Trophoblast cell (in vitro differentiated cells and primary cell): ENCODE measurements at places on chromosomes 13 and 19.
A peak's percentile ranks its signal among the peaks of the same experiment; 100 is the strongest.

- DNase-seq = no peak
Measured at GRCh38 chr13:74129500-74130191, 4.6 kb downstream of the KLF12 start.

DNA sequence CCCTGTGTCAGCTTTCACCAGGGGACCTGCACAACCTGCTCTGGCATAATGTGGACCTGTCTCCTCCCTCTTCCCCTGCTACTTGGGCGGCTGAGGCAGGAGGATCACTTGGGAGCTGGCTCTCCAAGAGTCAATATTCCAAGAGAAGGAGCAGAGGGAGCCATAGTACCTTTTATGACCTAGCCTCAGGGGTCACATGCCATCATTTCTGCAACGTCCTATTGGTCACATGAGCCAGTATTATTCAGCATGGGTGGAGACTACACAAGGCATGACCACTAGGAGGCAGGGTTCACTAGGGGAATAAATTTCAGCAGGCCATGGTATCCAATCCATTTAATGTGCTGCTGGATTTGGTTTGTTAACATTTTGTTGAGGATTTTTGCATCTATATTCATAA lies 12.0 kb upstream of the SHFL start:
- DNase-seq = no peak

GRCh38 chr19:54708781-54709180 lies 15.5 kb upstream of the KIR3DL3 start:
- no peak for DNase-seq

DNA sequence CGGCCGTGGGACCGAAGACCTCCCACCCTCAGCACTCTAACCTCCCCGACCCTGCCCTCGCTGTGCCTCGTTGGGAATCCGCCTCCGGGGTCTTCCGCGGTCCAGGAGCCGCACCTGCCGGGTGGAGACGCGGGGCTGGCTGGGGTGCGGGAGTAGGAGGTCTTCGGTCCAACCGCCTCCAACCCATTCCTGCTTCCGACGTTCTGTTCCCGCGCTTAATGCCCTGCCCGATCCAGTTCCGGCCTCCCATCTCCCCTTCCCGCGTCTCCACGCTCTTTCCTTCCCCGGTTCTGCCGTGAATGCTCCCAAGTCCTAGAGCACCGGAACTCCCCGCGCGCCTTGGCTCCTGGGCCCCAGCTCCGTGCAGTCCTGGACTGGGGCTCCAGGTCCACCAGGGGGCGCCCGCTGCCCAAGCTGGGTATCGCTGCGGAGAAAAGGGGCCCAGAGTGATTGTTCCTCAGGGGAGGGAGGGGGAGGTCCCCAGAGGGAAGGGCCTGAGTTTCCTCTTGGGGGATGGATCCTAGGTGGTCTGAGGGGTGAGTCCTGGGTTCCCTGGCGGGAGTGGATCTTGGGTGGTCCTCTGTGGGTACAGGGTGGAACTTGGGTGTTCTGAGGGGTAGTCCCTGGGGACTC lies 14.1 kb upstream of the TNFSF9 start:
- DNase-seq = peak; percentile 96

DNA sequence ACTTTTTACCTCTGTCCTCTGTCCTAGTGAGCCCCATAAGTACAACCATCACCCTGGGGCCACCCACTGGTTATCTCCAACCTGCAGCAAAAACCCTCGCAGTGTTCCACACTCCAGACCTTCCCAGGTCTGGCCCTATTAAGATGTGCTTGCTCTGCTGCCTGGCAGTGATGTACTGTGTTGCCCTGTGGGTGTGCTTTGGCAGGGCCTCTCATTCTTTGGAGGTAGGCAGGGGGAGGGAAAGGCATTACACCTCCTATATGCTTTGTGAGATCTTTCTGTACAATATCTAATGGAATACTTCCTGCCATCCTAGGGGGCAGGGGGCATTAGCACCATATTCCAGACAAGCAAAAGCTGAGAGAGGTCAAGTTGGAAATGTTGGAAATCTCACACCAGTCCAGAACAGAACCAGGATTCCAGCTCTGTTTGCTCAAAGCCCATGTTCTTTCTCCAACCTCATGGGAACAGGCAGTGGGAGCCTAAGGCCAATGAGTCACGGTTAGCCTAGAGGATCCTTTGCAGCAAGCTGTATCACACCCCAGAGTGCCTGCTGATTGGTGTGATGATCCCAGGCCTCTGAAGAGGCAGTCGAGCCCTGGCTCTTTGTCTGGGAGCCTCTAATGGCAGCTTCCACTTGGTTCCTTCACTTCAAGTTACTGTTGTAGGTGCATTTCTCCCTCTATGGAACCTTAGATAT lies 59.7 kb upstream of the UBL3 start:
- peak; percentile 60 for DNase-seq

DNA sequence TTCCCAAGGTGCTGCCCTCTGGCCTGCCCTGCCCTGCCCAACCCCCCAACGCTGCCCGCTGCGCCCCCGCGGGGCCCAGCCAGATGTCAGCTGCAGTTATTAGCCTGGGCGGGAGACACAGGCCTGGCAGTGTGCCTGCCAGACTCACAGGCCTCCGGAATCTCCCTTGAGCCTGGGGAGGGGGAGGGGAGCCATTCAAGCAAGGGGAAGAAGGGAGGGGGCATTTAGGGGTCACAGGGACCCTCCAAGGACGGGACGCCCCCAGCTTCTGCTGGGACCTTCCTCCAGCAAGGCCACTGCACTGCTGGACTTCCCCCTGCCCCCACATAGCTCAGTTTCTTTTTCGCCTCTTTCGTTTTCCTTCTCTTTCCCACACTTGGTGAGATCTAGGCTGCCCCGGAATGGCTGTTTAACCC lies 2.6 kb upstream of the JUNB start:
- no peak for DNase-seq

DNA sequence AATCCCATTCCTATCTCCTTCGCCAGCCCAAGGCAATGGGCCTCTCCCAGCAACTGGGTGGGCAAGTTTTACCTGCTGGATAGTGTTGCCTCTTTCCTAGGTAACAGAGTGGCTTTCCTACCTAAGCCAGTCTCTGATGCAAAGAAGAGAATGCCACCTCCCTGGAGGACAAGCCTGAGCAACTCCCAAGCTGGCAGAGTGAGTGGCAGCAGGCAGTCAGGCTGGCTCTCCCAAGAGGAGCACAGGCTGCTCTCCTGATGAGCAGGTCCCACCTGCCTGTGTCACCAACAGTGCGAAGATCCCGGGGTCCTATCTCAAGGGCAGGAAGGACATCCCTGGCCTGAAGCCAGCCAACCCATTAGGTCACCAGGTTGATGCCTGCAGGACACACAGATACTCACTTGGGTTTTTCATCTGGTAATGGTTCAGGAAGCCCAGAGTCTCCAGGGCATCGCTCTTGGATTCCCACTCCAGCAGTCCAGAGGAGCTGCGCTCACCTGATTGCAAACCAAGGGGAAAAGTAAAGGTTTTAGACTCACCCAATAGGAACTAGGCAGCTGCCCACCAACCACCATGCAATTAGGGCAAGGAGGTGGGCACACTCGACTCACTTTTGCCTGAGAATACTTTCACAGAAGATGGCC lies 5.5 kb upstream of the ECH1 start:
- peak; percentile 89 for DNase-seq

DNA sequence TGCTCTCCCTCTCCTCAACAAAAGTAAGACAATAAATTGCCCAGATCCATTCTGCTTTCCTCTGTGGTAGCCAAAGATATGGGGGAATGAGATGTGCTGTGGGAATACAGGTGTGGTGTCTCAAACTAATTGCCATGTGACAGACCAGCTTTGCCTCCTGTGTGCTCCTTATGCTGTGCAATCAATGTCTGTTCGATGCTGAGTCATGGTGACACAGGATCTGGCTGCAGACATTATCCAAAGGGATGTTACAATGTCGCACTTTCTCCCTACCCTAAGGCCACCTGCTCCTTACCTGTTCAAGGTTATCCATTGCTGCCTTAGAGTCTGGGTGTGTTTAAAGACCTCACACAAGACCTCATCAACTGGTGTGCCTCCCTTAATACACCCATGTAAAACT lies 32.5 kb downstream of the FGF14 start:
- peak; percentile 20 for DNase-seq

DNA sequence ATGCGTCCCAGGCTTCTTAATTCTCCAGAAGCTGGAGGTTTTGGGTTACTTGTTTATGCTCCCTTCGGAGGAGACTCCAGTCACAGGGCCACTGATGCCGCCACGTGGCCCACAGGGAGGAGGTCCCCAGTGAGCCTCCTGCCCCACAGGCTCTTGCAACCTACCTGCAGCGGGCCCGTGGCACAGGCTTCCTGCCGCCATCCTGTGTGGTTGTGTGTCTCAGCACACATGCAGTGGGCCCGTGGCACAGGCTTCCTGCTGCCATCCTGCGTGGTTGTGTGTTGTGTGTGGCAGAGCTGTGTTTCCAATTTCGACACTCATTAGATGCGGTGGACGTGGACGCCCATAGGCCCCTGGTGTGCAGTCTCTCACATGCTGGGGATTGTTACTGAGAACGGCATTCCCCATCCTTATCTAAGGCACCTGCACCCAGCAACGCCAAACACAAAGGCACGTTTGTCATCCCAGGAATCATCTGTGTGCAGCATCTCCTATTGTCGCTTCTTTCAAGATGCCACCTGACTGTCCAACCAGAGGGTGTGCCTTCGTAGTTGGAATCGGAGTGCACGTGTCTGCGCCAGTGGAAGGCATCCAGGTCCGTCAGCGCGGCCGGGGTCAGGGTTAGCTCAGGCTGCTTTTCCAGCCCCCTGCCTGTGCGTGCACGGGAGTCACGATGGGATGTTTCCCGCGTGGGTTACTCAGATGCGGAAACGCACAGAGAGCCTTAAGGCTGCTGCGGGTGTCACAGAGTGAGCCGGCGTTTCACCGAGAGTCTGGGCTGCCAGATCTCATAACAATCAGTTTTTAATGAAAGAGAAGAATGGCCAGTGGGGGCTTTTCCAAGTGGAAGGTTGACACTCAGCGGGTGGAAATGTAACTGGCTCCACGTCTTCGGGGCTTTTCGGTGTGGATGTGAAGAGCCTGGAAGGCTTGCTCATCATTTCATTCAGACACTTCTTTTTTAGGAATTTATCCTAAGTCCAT lies 119.8 kb downstream of the ATP11A start:
- DNase-seq = peak; percentile 88

DNA sequence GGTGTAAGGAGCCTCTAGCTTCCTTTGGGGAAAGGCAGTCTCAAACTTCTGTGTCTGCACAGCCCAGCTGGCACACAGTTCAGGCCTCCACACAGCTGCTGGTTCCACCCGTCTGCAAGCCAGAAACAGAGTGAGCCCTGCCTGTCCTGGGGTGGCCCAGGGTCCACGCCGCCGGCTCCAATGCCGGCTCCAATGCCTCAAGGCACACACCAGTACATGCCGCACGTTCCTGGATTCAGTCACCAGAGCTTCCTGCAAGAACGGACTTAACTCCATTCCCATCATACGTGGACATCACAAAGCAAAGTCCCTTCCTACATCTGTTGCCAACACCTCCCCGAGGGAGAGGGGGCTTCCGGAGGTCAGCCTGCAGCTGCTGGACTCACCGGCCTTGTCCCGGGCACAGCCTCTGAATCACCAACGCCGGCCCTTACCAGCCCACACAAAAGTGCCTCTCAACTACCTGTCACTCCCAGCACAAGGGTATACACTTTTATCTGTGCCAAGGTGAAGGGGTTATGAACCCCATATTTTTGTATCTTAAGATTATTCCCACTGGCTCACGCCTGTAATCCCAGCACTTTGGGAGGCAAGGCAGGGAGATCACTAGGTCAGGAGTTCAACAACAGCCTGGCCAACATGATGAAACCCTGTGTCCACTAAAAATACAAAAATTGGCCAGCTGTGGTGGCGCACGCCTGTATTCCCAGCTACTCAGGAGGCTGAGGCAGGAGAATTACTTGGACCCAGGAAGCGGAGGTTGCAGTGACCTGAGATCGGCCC lies 8.5 kb downstream of the SH3GL1 start:
- DNase-seq = peak; percentile 98

DNA sequence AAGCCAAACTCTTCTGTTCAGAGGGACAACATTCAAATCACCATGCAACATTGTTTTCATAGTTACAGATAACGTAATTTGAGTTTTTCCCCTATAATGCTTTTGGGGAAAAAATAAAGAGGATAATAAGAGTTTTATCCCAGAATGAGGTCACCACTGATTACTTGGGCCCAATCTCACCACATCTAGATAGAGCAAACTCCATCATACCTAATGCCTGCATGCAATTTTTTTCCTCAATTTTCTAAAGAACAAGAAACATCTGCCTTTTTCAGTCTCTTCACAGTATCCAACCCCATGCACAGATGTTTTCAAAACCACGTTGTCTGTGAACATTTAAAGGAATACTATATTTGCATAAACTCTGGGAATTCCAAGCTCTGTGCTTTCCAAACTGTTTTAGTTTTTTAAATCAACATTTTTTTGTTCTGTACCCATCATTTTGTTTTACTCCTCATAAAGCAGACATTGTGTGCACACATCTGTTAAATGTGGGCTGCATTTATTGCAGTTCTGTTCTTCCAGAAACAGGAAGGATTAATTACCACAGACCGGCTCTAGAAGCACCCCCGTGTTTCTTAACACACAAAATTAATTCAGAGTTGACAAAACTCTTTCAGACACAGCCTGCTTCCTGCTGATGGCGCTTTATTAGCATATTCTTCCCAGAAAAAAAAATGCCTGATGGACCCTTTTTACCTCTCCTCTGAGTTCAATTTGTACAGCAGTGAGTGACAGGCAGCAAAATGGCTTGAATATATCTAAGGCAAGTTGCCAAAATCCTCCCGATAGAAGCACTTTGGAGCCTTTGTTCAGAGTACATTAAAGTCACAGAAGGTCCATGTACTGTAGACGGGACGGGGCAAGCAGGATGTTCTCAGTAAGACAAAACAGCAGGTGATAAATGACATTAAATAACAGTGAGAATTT lies 1171.9 kb downstream of the EFNB2 start:
- no peak for DNase-seq

GRCh38 chr13:55440465-55441085 lies 1700.1 kb upstream of the PRR20A start:
- DNase-seq = no peak

DNA sequence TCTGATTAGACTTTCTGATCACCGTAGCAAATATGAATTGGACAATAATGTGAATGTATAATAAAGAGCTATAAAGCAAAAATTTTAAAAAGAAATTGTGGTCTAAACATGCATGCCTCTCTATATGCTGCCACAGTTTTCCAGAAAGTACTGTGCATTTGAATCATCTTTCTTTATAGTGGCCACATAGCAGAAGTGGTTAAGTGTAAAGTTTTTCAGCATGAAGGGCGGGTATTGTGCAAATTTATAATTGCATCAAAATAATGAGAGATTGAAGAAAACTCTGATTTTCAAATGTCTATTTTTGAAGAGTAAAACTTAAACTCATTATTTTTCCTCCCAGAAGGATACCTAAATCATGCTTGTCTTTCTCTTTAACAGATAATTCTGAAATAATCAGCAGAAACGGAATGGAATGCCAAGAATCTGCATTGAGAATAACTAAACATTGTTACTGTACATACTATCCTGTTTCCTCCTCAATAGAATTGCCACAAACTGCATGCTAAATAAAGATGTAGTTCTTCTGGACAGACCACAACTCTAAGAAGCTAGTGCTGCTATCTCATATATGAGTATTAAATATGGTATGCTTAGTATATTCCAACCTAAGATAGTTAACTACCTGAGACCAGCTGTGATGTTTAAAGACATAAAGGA lies 42.9 kb upstream of the RAP2A start:
- DNase-seq = peak; percentile 88
